Activated T-cell treated with anti-CD3 and anti-CD28 coated beads, Interleukin-2, amount 50 U/mL, for 4 hours (primary cell): ENCODE measurements at places on chromosomes 7 and 10. TPM values are rescaled to one million over a fixed set of nuclear protein-coding genes. Genes with fewer than 3 reads are reported as not detected.

DNA sequence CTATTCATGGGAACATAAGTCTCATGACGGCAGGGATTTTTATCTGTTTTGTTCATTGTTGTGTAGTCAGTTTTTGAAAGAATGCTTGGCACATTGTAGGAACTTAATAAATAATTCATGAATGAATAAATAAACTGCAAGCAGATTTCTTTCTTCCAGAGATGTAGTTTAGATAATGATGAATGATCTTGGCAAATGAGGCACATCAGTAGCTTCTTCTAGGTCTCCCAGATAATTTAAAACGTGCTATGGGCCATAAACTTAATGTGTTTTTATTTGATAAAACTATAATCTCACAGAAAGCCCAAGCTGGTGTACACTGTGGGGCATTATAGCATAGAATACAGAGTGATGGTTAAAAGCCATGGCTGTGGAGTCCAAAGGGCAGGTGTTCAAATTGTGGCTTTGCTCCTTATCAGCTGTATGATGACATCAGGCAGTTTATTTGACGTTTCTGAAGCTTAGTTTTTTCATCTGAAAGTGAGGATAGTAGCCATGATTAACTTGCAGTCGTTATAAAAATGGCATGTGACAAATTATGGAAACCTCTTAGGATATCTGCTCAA lies 3.5 kb downstream of the MGAM start:
- DNase-seq = no peak

- no peak for DNase-seq
Measured at GRCh38 chr7:698515-699475, 27.7 kb upstream of the DNAAF5 start.

DNA sequence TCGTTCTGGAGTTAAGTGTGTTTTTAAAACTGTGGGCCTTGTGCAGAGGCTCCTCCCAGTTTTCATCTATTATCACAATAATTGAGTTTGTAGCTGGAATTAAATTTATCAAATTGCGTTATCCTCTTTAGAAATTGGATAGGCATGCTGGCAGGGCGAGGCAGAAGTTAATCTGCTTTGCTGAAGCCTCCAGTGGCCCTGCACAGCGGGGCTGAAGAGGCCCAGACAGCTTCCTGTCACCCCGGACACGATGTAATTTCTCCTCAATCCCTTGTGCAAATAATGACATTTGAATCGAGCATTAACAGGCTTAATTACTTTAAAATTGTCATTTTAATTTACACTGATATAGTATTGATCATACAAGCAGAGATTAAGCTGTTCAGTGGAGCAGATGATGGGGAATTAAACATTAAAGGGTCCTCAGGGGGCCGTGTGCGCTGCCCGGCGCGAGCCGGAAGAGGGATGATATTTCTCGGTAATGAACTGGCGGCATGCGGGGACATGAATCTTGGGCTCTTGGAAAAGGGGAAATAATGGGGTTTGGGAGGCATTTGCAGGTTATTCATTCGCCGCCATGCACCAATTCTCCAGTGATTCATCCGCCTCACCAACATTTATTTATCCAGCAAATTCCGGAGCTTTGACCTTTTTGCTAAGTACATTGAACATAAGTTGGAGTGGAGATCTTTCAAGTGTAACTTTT lies 118.5 kb downstream of the NKX6-2 start:
- no peak for DNase-seq

DNA sequence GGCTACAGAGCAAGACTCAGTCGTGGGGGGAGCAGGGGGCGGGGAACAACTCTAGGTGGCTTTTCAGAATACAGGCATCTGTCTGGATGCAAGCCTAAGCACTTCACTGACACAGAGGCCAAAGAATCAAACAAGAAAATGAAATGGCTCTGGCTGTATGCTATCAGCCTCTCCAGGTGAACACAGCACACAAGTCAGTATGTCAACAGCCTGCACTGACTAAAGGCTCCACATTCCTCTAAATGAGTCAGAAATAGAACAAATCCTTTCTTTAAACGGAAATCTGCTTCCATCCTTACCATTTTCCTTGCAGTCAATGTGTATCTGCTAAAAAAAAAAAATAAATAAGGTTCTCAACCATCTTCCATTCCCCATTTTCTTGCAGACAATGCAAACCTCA lies 88.3 kb downstream of the ARMH3 start:
- no peak for DNase-seq

DNA sequence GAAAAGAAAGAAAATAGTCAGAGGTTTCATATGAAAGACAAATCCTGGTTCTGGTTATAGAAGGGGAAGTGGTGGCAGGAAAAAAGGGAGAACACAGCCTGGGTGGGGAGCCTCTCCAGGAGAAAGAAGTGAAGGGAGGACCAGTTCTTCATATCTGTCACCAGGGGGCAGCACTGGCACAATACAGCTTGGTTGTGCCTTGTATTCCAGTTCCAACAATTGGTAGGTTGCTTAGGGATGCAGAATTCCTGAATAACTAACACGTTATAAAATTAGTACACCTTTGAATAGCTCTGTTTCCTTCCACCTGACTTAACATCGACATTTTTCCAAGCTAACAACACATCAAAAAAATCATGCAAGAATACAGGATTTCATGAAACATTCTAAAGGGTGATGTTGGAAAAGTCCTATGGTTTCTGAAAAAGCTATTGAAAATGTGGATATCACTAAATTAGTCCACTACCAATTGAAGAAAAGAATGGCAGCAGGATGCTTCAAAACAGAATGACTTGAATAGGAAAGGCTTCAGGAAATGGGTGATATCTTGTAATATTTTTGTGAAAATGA lies 52.9 kb downstream of the CYP26A1 start:
- no peak for DNase-seq

GRCh38 chr7:138125598-138126111 lies 49.4 kb downstream of the AKR1D1 start:
- no peak for DNase-seq

DNA sequence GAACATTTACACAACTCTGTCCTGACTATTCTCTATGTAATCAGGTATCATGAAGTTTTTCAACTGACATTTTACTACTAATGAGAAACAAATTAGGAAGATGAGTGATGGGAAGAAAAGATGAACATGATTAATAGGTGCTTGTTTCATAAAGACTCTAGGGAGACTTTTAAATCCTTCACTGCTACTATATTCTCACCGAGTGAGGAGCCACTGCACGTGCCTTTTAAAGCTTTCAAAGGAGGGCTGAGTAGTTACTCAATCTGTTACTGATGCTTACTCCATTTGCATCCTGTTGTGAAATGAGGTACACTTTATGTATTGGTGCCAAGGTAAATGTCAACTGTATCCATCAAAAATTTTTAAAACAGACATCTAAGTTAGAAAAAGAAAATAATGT lies 1.3 kb upstream of the COMMD3 start:
- DNase-seq = no peak

DNA sequence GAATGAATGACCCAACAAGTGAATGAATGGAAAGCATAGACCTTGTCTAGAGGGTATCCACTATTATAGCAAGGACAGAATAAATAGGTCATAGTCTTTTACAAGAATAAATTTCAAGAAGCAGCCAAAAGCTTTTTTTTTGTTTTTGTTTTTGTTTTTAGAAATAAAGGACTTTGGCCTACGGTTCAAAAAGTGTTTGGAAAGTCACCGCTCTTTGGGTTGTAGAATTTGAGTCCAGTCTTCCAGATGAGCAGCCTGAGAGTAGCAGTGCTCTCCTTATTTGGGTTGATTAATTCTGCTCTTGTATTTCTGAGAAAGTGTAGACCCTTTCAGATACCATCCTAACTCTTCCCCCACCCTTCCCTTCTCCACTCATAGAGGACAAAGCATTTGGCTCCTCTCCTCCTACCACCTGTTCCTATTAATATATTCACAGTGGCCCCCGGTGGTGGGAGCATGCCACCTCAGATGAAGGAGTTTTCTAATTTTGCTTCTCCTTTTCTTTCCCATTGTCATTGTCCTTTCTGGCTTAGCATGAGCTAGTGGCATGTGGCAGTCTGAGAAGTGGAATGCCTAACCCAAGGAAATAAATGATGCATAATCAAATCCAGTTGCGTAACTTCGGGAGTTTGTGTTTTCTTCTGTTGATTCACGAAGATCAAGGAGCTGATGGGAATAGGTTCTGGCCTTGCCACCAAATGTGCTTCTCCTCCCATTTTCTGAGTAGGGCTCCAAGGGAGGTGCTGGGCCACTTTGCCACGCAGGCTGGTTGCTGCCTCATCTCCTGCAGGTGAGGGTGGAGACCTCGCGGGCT lies 114.7 kb downstream of the CHN2 start:
- DNase-seq = no peak

DNA sequence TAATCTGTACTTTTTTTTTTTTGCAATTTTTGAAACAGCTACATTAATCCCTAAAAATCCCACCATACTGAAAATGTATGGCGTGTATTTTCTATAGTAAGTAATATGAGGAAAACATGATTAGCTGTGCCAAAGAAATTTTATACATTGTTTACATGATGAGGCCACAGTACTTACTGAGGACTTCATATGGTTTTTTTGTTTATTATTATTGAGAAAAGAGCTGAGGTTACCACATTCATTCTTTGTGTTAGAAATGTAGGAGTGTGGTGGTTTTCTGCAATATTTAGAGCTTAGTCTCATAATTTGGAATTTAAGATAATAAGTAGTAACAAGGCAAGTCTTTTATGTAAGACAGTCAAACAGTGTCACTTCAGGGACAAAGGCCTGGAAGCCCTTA lies 45.1 kb downstream of the SLC25A40 start:
- no peak for DNase-seq

GRCh38 chr10:97821308-97822038 lies 28.2 kb upstream of the GOLGA7B start:
- DNase-seq = no peak

DNA sequence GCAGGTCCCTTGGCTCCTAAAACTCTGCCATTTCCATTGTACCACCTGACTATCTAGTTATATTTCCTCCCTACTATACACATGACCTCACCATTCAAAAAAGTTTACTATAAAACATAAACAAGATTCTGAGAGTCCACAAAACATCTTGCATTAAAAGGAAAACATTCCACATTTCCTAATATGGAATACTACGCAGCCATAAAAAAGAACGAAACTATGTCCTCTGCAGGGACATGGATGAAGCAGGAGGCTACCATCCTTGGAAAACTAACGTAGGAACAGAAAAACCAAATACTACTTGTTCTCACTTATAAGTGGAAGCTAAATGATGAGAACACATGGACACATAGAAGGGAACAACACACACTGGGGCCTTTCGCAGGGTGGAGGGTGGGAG lies 48.3 kb downstream of the SVIL start:
- no peak for DNase-seq

DNA sequence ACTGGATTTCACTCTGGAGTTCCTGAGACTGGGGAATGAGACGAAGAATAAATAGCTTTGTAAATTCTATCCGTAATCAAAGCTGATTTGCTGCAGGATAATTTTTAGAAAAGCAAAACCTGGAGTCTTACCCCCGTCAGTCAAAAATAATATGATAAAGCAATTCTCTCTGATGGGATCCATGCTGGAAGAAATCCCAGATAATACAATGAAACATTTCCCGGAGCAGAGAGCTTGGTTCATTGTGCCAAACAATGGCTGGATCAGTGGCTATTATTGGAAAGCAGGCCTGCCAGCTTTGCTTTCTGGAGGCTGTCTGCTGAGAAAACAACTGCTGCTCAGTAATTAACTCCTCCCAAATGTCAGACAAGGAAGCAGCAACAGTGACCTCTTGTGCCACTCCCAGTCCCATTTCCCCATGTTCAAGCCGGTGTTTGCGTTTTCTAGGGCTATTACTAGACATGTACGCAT lies 609.4 kb upstream of the PCDH15 start:
- DNase-seq = no peak

DNA sequence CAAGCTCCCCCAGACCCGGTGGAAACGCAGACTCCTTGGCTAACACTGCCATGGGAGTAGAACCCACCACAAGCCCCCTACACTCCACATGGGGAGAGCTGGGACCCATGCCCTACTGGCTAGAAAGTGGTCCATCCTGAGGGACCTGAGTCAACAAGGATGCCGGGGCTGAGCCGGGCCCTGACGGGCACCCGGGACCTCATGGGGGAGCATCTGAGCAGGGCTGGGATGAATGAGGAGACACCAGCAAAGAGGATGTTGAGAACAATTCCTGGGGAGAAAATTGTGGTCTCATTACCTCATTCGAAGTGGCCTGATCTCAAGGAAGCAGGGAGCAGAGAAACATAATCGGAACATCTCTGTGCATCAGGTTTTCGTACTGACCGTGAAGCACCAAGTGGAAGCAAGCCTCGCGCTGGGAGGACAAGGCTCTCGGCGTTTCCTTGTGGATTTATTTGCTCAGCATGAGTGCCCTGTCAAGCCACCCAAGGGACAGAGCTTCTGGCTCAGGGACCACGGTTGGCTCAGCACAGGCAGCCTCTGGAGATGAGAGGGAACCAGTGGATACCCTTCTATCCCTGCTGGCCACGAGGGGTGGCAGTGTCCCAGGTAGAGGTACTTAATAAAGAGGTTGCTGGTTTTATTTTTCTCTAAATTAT lies 132.2 kb upstream of the FAM20C start:
- no peak for DNase-seq

DNA sequence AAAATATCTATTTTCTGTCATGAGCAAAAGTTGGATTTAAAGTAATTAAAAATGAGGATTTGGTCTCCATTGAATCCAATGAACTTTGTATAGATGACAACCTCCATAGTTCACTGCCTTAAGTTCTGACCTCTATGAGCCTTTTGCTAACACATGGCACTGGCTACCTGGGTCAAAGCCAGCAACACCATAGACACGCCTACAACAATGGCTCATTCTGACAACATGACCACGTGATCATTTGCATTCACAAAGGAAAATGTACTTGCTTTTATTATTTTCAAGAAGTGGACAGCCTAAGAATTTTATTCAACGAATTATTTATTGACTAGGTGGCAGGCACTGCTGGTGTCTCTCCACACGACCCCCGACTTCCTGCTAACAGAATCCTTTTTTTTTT lies 90.6 kb downstream of the CARD11 start:
- no peak for DNase-seq

GRCh38 chr10:78460204-78460603 lies 426.5 kb downstream of the RPS24 start:
- DNase-seq = no peak

- DNase-seq = no peak
Measured at GRCh38 chr7:74372511-74373111, 81.1 kb upstream of the GTF2IRD1 start.

GRCh38 chr7:96952974-96953391 lies 52.4 kb upstream of the DLX6 start:
- no peak for DNase-seq

DNA sequence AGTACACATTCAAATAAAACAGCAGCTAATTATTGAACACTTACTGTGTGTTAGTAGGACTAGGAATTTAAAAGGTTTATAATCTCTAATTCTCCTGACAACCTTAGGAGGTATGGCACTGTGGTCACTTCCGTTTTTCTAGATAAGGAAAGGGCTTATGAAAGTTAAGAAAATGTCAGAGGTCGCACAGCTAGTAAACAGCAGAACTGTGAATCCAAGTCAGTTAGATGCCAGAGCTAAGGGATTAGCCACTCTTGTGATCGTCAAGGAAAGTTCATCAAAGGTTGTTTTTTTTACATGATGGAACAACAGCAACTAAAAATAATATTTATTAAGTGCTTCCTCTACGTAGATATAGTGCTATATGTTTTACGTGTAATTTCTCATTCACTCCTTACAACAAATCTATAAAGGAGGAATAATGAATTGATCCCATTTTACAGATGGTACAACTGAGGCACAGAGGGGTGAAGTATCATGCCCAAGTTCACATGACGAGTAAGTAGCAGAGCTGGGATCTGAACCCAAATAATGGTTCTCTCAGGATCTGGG lies 84.9 kb downstream of the NAMPT start:
- DNase-seq = no peak

MKX gene
- total RNA-seq = 0.38 TPM

ZNF37A gene
- total RNA-seq = 18.0 TPM

C7orf25 gene
- total RNA-seq = 1.5 TPM

ARHGAP19 gene
- total RNA-seq = 9.2 TPM

ZNF117 gene
- 1.8 TPM for total RNA-seq
